ENCODE measurements at places on chromosomes 11 and 22. TPM values are rescaled to one million over a fixed set of nuclear protein-coding genes. Genes with fewer than 3 reads are reported as not detected.

Gene C11orf52
- 0.33 TPM for total RNA-seq

Gene TRIM49
- total RNA-seq = not detected

Gene SMC1B
- not detected for total RNA-seq

Gene MOGAT2
- total RNA-seq = not detected

Gene CWC15
- total RNA-seq = 30.6 TPM

Measured in H7 (cell line).